ENCODE measurements at places on chromosomes 2 and 18. TPM values are rescaled to one million over a fixed set of nuclear protein-coding genes. Genes with fewer than 3 reads are reported as not detected.
A peak's percentile ranks its signal among the peaks of the same experiment; 100 is the strongest.

DNA sequence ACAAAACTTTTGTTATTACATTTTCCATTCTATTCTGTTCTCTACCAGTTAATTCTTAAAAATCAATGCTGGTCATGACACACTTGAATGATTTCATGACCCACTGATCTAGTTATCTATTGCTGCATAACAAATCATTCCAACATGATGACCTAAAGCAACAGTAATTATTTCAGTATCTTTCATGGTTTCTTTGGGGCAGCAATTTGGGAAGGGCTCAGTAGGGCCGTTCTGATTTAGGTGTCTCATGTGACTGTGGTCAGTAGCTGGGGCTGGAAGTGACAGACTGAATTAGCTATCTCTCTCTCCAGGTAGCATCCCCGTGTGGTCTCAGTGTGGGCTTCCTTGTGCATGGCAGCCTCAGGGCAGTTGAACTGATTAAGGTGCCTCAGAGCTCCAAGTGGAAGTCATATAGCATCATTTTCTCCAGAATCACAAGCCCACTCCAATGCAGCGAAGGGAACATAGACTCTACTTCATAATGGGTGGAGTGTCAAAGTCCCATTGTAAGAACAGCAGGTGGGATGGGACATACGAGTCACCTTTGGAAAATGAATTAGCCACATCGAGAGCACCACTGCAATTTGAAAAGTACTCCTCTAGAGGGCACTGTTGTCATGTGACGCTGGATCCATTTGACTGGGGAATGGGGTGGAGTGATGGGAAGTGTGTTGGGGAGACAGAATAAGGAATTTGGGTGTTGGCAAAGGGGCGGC is 39.1 kb upstream of the FAM136A start:
- peak overlapping the region; percentile 18 for H3K27ac ChIP-seq
- H3K4me3 ChIP-seq: no peak overlapping the region
- no peaks in the 10 kb centered on the region for H3K36me3 ChIP-seq
- peak; percentile 34 for ATAC-seq

Gene IL18RAP
- total RNA-seq: 5.6 TPM

- peak overlapping the region; percentile 96 for H3K4me3 ChIP-seq
- peaks cover 87% of the 10 kb centered on the region for H3K36me3 ChIP-seq
- no peak for ATAC-seq
- H3K27ac ChIP-seq: peak overlapping the region; percentile 53
- H3K4me1 ChIP-seq: peaks cover 54% of the 10 kb centered on the region
Measured at GRCh38 chr2:230230087-230230486, 4.6 kb downstream of the SP140 start.

- no peak overlapping the region for H3K4me3 ChIP-seq
- no peaks in the 10 kb centered on the region for H3K36me3 ChIP-seq
- H3K4me1 ChIP-seq: no peaks in the 10 kb centered on the region
Measured at GRCh38 chr2:57516698-57517340, 529.8 kb upstream of the VRK2 start.

Gene RPS27A
- total RNA-seq: 1,181 TPM

DNA sequence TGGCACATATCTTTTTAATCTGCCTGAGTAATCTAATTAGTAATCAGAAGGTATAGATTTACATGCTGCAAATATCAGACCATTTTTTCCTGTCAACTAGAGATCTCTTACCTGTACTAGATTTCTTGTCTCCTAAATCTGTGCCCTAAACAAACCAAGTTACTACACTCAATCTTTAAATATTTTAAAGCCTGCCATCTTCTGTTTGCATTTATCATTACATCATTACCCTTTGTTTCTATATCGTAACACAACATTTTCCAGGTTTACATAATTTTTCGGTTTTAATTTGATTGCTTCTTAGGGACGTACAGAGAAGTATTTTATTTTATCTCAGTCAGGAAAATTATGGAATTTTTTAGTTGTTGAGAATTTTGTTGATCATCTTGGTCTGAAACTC is 25.7 kb downstream of the PSMA8 start:
- no peak for ATAC-seq
- no peaks in the 10 kb centered on the region for H3K36me3 ChIP-seq
- H3K27me3 ChIP-seq: no peaks in the 10 kb centered on the region
